ENCODE measurements at places on chromosomes 16 and 17.

GRCh38 chr17:75485688-75486087 is 29.3 kb downstream of the TMEM94 start:
- no peak for DNase-seq

GRCh38 chr16:16096121-16096857 is 127.0 kb downstream of the ABCC6 start:
- DNase-seq = no peak

GRCh38 chr17:56810891-56811775 is 22.6 kb downstream of the C17orf67 start:
- DNase-seq = no peak

DNA sequence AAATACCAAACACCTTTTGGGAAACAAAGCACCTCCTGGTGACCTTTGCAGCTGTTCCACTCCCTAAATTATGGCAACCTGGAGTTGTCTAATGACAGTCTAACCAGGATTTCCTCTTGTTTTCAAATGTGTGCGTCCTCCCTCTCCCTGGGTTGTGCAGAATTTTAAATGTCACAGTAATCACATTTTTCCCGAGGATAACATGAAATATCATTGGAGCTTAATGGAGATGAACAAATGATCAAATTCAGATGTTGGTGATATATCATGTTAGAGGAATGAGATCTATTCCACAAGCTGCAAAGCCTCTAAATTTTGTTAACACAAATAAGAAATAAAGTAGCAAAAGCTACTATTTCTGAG is 86.9 kb upstream of the HLF start:
- DNase-seq = no peak

DNA sequence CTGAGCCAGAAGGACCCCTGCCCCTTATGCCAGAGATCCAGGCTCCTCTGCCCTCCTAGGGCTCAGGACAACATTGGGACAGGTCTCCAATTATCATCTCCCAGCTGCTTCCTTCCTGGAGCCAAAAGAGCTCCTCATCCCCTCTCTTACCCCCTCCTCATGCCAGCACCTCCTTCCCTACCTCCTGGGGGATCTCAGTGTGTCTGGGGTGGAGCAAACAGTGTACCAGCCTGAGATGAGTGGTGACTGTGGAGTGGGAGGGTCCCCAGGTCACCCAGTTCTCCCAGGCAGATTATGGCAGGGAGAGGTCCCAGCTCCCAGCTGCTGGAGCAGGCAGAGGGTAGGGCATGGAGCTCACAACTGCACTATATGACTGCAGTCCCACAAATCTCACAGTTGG is 23.7 kb downstream of the SRCIN1 start:
- no peak for DNase-seq

GRCh38 chr16:84603140-84603816 is 14.6 kb downstream of the COTL1 start:
- DNase-seq = no peak

DNA sequence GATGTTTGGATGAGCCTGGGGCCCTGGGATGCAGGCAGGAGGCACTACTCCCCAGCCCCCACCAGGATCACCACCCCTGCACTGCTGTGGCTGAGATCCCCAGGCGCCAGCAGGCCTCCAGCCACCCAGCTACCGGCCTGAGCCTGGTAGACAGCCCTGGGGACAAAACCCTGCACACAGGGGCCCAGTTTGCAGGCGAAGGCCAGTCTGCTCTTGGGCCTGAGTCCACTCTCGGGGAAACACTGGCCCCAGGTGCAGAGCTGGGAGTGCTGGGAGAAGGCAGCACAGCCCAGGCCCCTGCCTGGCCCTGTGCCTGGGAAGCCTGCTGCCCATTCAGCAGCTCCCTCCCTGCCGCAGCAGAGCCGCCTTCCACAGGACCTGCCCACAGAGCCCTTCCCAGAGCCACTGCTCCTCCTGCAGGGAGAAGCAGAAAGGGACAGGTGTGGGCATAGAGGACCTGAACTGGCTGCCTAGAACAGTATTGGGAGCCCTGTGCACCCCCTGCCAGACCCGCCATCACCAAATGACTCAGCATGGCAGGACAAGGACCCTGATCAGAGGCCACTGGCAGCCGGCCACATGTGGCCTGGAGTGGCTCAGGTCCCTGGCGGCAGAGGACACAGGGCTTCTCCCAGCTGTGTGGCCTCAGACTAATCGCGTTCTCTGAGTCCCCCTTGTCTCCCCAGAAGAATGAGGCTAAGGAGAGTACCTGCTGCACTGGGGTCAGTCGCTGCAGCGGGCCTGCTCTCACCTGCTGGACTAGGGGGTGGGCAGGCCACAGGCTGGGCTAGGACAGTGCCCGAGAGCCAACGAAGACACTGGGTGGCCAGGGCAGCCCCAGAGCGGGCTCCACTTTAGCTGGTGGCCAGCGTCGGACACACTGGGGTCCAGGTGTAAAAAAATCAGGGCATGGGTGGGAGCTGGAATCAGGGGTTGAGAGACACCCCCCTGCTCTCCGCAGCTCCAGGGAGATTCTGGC is 10.7 kb downstream of the MSRB1 start:
- no peak for DNase-seq

DNA sequence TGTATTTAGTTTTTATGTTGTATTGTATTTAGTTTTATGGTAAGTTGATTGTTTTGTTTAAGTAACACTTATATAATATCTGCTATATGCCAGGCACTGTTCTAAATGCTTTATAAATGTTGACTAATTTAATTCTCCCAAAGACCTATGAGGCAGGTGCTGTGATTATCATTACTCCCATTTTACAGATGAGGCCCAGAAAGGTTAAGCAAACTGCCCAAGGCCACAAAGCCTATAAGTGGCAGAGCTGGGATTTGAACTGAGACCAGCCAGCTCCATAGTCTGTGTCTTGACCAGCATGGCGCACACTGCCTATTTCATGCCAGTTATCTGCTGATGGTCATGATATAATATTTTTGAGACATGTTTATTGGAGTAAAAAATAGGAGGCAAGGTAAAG is 24.0 kb downstream of the IL21R start:
- no peak for DNase-seq

GRCh38 chr16:68298907-68299561 is 11.7 kb downstream of the SLC7A6OS start:
- no peak for DNase-seq

- no peak for DNase-seq
These were observed 46.9 kb downstream of the HELZ start for GRCh38 chr17:67198131-67198530.

GRCh38 chr17:48927978-48928745 is 16.5 kb downstream of the SNF8 start:
- DNase-seq = no peak

GRCh38 chr17:14922411-14922810 is 342.7 kb downstream of the PMP22 start:
- no peak for DNase-seq

DNA sequence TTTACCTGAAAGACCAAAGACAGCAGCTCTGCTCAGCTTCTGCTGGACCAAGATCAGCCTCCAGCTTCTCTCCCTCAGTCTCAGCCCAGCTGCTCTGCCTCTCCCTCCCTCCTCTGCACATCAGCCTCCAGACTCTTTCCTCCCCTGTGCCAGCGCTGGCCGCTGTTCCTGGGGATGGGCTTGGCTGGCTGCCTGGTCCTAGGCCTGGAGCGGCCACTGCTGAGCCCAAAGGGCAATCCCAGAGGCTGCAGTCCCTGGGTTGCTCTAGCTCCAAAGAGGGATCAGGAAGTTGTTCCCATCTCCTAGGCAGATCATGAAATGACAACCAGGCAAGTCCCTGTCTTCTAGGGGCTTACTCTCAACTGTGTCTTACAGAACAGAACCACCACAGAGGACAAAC is 31.3 kb downstream of the DCUN1D3 start:
- no peak for DNase-seq

- DNase-seq = no peak
These were observed 76.7 kb downstream of the NDE1 start for GRCh38 chr16:15726715-15727114.

DNA sequence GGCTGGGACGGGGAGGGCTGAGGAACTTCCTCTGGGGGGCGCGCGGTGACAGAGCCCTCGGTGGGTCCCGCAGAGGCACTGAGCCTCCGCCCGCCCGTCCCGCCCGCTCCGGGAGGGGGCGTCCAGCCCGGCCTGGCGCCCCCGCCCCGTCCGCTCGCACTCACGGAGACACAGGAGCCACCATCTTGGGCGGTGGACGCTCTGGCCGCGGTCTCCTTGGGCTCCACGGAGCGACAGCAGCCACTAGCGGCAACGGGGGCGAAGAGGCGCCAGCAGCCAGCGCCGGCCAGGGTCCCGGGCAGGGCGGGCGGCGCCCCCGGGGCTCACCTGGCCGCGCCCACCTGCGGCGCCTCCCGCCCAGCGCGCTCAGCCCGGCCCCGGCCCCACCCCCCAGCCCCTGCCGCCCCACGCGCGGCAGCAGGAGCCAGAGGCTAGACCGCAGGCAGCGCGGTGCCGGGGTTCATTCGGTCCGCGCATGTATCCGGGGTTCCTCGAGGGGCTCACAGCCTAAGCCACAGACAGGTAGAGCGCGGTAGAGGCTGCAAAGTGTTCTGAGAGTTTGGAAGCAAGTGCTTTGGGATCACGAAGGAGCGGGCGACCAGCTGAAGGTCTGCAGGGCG is at the start of gene C17orf113:
Gene C17orf113 (minus strand): TSS at position 209 of the 620 bp plus-strand sequence. CDS start 7,225 bp downstream, outside the sequence.
- peak; percentile 74 for DNase-seq

- no peak for DNase-seq
These were observed 2.3 kb downstream of the TPSD1 start for GRCh38 chr16:1258225-1258600.

DNA sequence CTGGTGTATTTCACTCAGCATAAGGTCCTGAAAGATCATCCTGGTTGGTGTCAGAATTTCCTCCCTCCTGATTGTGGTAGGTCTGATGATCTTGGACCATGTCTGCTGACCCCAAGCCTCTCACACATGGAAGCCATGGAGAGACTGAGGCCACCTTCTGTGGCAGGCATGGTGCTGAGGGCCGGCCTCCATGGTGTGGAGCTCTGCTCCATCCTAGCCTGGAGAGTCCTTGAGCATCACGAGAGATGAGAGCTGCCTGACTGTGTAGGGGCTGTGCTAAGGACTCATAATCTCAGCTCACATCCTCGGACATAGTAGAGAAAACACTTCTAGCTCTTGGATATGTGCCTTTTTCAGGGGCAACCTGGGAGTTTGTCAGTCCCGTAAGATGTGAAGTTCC is 40.6 kb downstream of the MPRIP start:
- DNase-seq = no peak

DNA sequence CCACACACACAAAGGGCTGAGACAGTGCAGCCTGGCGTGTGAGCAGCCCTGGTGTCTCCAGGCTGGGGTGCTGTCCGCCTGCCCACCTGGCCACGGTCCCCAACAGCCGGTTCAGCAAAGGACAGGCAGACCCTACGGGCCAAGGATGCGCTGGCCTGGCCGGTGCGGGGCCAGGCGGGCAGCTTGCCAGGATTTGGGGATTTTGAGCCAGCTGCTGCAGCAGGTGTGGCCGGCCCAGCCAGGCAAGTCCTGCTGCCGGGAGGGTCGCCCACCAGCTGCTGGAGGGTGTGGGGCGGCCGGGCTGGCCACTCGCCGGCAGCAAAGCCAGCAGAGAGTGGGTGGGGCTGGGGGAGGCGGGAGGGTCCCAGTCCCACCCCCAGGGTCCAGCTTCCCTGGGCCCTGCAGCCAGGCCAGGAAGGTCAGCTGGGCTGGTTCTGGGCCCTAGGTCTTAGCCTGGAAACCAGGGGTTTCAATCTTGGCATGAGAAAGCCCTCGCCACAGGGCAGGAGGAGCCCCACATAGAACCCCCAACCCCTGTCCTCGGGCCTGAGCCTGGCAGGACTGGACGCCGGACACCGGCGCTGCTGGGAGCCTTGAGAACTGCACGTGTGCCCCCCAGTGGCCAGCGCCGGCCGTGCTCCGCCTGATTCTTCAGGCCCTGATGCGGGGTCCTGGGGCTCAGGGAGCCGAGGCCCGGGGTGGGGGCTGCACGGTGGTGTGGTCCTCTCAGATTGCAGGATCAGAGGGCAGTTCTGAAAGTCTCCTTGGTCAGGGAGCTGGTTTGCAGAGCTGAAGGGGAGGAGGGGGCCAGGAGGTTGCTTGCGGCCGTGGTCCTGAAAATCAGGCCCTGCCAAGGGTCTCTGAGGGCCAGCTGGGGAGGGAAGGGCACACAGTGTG is 17.6 kb upstream of the SSTR5 start:
- no peak for DNase-seq

DNA sequence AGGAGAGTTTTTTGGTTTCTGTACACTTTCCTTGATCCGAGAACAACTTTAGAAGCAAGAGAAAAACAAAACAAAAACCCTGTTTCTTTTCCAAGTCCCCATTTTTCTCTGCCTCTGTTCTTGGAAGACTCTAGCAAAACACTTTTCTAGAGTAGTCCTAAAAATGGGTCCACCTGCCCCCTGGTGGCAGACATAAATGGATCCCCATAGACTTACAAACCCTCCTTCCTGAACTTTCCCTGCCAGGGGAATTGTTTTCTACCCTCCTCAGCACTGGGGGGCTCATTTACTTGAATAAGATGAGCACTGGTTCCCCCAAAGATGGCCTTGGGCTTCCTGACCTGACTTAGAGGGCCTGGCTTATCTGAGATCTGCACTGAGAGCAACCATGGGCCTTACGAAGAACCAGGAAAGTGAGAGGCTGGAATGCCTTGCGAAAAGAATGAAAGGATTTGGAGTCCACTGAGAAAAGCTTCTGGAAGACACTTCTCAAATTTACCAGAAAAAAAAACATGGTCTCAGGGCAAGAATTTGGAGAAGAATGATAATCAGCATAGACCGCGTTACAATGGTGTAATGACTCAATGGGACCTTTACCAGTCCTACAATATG is 48.0 kb upstream of the CDYL2 start:
- DNase-seq = no peak

- no peak for DNase-seq
These were observed 303.1 kb downstream of the CBLN1 start for GRCh38 chr16:48978501-48978900.

- no peak for DNase-seq
These were observed 27.0 kb downstream of the CCR7 start for GRCh38 chr17:40538019-40538935.

GRCh38 chr16:77850636-77851333 is 62.4 kb downstream of the VAT1L start:
- DNase-seq = no peak

Measured in GM12892 (cell line).